ENCODE measurements at places on chromosomes 1 and 21. TPM values are rescaled to one million over a fixed set of nuclear protein-coding genes. Genes with fewer than 3 reads are reported as not detected.
A peak's percentile ranks its signal among the peaks of the same experiment; 100 is the strongest.

The LCK gene
- not detected for total RNA-seq

The MAP3K6 gene
- 8.2 TPM for total RNA-seq

The HES3 gene
- not detected for total RNA-seq

- no peak for DNase-seq
These were observed 163.3 kb upstream of the ADAMTS5 start for GRCh38 chr21:27130154-27130553.

GRCh38 chr1:27542463-27543273 is 52.7 kb upstream of the WASF2 start:
- peak; percentile 84 for DNase-seq

GRCh38 chr21:39452970-39453342 is 1.2 kb downstream of the SH3BGR start:
- no peak for DNase-seq

DNA sequence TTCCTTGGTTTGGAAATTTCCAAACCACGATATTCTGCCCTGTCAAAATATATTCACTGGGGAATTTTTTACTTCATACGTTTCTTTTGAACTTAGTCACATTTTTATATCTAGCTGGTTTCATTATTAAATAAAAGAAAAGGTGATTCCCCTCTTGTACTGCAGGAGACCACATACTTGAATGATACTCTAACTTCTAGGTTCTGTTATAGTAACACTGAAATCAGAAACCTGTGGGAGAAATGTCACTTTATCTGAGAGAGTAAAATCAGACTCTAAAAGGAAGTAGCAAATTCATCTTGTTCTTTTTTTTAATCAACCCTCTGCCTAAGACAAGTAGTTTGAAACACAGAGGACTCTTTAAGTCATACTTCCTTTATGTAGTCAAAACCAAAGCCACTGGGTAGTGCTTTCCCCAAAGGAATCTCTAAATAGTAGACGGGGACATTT is 34.4 kb downstream of the MRPL39 start:
- peak; percentile 29 for DNase-seq

DNA sequence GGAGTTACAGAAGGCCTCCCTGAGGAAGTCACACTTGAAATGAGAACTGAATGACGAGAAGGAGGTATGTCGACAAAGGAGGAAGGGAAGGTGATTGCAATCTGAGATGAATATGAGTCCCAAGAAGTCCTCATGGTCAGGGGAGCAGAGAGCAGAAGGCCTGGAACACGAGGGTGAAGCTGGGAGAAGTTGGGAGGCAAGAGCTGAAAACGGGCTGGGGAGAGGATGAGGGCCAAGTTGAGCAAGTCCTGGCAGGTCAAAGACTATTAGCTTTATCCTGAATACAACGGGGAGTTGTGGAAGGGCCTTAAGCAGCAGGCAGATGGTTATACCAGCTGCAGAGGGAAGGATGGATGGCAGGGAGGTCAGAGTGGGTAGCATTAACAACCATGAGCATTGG is 89.5 kb downstream of the KCNJ15 start:
- DNase-seq: no peak

GRCh38 chr21:42833439-42833815 is 45.9 kb downstream of the WDR4 start:
- peak; percentile 76 for DNase-seq

- no peak for DNase-seq
These were observed 3.5 kb downstream of the YOD1 start for GRCh38 chr1:207047505-207047904.

GRCh38 chr1:101264697-101265096 is 27.9 kb downstream of the S1PR1 start:
- DNase-seq: no peak

DNA sequence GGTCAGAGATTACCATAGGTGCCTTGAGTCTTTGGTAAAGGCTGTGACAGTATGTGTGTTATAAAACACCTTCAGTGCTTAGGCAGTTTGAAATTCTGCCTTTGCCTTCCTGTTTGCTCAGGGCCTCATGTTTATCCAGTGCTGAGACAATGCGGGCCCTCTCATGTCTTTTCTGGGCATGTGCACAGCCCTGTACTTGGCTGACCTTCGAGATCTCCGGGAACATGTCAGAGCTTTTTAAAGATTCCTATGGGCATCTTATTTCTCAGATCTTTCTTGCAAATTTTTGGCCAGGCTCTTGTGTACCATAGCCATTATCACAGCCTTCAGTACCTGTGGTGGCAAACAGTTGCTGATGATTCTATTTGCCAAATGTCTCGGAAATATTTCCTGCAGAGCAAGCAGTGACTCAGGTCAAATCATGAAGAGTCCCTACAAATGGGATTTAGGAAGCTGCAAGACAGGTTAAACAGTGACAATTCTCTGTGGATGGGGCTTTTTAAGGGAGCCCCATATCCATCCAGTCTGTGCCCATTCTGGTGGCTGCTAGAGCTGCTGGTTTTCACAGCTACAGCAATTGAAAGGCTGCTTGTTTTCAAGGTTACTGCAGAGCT is 42.1 kb downstream of the HOOK1 start:
- DNase-seq: no peak

DNA sequence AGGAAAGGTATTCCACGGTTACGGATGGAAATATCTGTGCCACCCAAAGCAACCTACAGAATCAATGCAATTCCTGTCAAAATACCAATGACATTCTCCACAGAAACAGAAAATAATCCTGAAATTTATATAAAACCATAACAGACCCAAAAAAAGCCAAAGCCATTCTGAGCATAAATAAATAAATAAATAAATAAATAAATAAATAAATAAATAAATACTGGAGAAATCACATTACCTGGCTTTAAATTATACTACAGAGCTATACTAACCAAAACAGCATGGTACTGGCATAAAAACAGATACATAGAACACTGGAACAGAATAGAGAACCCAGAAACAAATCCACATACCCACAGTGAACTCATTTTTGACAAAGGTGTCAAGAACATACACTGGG is 191.9 kb upstream of the DUSP10 start:
- no peak for DNase-seq

GRCh38 chr1:99717005-99717404 is 49.4 kb downstream of the FRRS1 start:
- DNase-seq: no peak
